ENCODE measurements at places on chromosomes 2 and 18.

DNA sequence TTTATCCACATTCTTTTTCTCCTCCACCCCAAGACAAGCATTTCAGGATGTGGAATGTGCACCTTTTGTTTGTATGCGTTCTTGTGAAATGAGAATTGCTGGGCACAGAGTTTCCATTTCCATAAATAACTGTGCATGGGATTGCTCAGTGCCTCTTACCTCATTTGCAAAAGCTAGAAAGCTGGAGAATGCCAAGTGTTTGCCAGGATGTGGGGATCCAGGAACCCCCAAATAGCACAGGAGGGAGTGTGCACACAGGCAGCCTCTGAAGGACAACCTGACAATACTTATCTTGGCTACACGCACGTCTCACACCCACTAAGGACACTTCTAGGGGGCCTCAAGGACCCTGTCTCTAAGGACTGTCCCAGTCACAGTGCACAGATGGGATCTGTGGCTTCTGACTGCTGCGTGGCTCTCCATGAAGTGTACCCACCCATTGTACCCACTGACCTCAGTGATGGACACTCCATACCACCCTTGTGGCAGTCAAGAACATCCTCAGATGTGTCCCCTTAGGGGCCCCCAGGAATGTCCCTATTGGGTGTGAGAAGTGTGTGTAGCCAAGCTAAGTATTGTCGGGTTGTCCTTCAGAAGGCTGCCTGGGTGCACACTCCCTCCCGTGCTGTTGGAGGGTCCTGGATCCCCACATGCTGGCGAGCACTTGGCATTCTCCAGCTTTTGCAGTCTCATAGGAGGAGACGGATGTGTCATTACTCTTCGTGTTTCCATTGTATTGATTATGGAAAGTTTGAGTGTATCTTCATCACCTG, 38.4 kb downstream of the CAPN13 start:
- DNase-seq = no peak

DNA sequence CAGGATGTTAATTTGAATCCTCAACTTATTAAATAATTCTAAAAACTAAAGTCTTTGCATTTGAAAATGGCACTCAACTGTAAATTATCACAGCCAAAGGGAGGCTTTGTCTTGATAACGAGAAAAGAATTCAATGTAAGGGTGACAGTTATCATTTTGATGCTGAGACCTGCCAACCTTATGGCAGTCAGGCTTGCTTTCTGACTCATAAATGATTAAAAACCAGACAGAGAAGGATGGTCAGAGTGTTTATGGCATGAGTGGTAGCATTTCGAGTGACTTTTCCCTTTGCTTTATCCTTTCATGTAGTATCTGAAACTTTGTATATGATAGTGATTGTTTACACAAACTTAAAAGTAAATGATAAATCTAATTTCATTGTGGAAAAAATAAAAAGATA, 53.9 kb upstream of the EPC2 start:
- no peak for DNase-seq

DNA sequence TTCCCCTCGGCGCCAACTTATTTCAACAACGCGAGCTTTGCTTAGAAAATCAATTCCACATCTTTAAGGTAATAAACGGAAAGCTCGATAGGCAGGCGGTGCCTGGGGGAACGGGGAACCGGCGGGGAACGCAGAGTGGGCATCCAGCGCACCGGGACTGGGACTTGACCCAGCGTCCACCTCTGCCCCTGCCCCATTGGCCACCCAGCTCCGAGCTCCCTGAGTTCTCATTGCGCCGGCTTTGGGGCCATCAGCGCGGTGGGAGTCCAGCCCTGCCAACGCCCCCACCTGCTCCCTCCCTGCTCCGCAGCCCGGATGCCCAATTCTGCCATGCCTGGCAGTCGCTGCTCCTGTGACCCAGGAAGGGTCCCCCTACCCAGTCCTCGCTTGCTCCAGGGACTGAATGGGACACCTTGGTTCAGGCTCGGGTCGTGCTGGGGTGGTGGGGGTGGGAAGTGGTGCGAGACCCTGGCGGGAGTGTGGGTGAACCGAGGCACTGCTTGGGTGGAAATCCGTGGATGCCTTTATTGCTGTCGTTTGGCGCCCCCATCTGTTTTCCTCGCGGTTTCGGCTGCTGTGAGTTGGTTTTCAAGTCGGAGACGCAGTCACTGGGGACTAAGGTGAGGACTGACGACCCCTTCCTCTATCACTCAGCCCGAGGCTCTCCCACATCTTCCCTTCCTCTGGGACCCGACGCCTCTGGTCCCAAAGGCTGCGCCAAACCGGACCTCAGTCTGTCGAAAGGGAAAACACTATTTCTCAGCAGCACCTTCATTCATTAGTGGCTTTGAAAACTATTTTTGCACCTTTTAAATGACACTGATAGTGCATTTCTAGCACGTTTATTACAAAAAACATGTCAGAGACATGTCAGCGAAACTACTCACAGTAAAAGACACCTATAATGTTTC, 2.4 kb upstream of the EVX2 start:
- DNase-seq = no peak

GRCh38 chr2:100803334-100803733, 16.6 kb upstream of the NPAS2 start:
- no peak for DNase-seq

- no peak for DNase-seq
Measured at GRCh38 chr2:203045867-203046266, 31.2 kb downstream of the NBEAL1 start.

DNA sequence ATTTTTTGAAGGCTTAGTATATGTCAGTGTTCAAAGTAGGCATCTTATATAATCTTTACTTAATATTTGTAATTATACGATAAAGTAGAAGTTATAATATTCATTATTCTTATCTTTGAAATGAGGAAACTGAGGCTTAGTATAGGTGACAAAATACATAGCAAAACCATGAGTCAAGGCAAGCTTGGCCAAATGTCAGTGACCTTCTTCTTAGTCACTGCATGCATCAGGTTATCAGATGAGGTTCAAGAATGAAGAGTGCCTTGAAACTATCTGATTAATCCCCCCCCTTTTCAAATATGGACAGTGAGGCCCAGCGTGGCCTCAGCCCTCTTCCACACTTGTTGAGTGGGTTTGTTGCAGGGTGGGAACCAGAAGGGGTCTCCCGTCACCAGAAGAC, 59.3 kb downstream of the PMAIP1 start:
- DNase-seq = no peak

GRCh38 chr18:63346480-63347183, 20.4 kb downstream of the KDSR start:
- DNase-seq = no peak

DNA sequence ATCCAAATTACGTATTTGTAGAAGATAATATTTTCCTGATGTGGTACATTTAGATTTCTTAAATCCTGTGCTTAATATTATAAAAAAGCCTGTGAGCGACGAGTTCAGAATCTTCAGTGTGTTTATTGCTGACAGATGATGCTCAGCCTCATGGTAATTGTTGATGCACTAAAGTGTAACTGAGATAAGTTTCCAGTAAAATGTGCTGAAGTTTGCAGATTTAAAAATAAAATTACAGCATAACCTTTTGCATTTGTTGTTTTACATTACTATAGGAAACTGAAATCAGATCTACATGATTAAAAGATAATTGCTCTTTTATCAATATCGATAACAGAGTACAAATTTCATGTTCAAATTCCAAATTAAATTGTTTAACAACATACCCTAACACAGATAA, 307.6 kb downstream of the FIGN start:
- DNase-seq = no peak

DNA sequence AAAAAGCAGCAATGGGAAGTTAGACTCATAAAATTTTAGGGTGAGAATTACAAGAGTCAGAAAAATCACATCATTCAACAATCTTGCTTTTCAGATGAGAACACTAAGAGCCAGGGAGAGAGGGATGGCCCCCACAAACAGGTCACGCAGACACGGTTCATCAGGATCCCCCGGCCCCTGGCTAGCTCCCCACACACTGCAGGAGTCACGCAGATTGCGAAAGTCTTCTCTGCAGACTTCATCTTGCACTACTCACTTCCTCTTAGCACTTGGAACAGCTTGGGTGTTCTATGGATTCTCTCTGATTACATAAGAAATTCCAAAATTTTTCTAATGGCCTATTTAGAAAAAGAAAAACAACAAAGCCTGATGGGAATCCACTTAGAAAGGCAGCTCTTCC, 21.6 kb upstream of the SULT1C2 start:
- no peak for DNase-seq

- no peak for DNase-seq
Measured at GRCh38 chr2:109450574-109451273, 163.0 kb downstream of the SEPTIN10 start.

DNA sequence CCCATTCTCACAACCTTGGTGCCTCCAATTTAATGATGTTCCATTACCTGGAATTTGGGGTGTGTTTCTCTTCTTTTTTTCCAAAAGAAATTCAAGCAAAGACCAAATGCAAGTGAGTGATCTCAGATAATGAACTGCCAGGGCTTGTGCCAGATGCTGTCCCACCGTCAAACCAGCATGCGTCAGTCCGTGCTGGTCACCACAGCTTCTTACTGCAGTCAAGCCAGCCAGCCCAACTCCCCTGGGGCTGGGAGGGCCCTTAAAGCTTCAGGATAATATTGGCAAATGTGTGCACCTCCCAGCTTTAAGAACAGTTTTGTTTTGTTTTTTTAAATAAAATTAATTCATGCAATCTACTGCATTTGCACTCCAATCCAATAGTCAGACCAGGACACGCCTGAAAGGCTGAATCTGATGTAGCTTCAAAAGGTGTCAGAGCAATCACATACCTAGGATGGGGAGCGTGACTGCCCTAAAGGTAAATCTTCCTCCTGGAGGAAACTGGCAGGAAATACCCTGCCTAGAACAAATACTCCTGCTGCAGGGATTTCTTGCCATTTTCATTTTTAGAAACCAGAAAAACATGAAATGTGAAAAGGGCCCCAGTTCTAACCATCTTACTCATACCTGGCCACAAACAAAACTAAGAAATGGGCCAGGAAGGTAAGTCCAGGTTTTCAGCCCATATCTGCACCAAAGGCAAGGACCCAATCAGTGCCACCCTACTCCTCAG, 26.8 kb upstream of the SP3 start:
- no peak for DNase-seq

GRCh38 chr18:36593001-36593400, 235.8 kb downstream of the TPGS2 start:
- DNase-seq = no peak

GRCh38 chr2:9778012-9778411, 65.3 kb upstream of the TAF1B start:
- DNase-seq = no peak

- no peak for DNase-seq
Measured at GRCh38 chr2:152241948-152242729, 66.6 kb upstream of the STAM2 start.
